Mesangial cell (primary cell): ENCODE measurements at places on chromosomes 1 and 21. TPM values are rescaled to one million over a fixed set of nuclear protein-coding genes. Genes with fewer than 3 reads are reported as not detected.

Gene ATG4C
- 3.2 and 6.4 TPM in 2 replicates for total RNA-seq

Gene DCST2
- total RNA-seq: 0.13 TPM in 1 of 2 replicates, not detected in the other

Gene KRTAP12-2
- total RNA-seq: not detected in 2 replicates

Gene RGSL1
- total RNA-seq: not detected in 2 replicates

Gene PLD5
- under 0.01 TPM in 1 of 2 replicates, not detected in the other for total RNA-seq

Gene GIPC2
- total RNA-seq: 0.25 and 0.49 TPM in 2 replicates

Gene ERO1B
- total RNA-seq: 1.3 and 3.0 TPM in 2 replicates

Gene SAMD13
- total RNA-seq: 0.49 and 1.4 TPM in 2 replicates

Gene SPRR2G
- total RNA-seq: not detected in 2 replicates

Gene S100A7A
- total RNA-seq: not detected in 2 replicates

Gene OR14I1
- total RNA-seq: not detected in 2 replicates

Gene LCE1B
- not detected in 2 replicates for total RNA-seq

Gene BEND5
- total RNA-seq: 0.49 and 3.5 TPM in 2 replicates

Gene C1QC
- total RNA-seq: not detected in 2 replicates

Gene ELAPOR1
- total RNA-seq: 0.33 and 4.1 TPM in 2 replicates

Gene FMO2
- not detected in 2 replicates for total RNA-seq

Gene ASCL5
- 0.49 TPM in 1 of 2 replicates, not detected in the other for total RNA-seq

Gene SLC6A9
- 8.5 and 13.9 TPM in 2 replicates for total RNA-seq

Gene HAO2
- total RNA-seq: not detected in 2 replicates

Gene AMY1A
- total RNA-seq: not detected in 2 replicates
